ENCODE measurements at places on chromosomes 1 and 21.

- no peak for DNase-seq
Measured at GRCh38 chr1:23546897-23547584, 12.3 kb downstream of the ID3 start.

- DNase-seq = no peak
Measured at GRCh38 chr1:10651389-10651766, 145.1 kb downstream of the CASZ1 start.

DNA sequence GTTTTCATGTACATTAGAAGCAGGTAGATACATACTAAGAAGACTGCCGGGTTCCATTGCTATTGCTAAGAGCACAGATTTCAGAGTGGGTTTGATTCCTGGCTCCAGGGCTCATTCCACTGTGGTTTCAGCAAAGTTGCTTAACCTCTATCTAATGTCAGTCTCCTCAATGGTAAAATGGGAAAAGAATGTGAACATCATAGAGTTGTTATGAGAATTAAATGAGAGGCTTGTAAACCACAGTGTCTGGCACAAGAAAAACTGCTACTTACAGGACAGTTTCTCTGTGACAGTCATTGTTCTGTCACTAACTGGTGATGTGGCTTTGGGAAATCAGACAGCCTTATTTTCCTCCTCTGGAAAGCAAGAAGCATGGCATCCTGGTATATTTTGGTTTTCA is 10.7 kb upstream of the PLXNA2 start:
- DNase-seq = no peak

DNA sequence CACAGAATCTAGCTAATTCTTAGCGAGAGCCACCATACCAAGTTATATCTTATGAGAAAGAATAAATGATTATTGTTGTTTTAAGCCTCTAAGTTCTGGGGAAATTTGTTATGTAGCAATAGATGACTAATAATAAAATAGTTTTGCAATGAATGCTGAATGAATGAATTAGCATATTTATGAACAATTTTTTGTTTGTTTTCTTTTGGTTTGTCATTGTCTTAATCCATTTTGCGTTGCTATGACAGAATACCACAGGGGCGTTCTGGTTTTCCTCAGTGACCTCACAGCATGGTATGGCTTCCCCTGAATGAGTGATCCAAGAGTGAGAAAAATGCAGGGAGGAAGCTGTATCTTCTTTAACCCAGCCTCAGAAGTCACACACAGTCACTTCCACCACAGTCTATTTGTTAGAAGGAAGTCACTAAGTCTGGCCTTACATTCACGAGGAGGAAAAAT is 53.8 kb upstream of the HPDL start:
- no peak for DNase-seq

- DNase-seq = peak; percentile 38
Measured at GRCh38 chr1:22861764-22862440, 110.8 kb downstream of the LACTBL1 start.

DNA sequence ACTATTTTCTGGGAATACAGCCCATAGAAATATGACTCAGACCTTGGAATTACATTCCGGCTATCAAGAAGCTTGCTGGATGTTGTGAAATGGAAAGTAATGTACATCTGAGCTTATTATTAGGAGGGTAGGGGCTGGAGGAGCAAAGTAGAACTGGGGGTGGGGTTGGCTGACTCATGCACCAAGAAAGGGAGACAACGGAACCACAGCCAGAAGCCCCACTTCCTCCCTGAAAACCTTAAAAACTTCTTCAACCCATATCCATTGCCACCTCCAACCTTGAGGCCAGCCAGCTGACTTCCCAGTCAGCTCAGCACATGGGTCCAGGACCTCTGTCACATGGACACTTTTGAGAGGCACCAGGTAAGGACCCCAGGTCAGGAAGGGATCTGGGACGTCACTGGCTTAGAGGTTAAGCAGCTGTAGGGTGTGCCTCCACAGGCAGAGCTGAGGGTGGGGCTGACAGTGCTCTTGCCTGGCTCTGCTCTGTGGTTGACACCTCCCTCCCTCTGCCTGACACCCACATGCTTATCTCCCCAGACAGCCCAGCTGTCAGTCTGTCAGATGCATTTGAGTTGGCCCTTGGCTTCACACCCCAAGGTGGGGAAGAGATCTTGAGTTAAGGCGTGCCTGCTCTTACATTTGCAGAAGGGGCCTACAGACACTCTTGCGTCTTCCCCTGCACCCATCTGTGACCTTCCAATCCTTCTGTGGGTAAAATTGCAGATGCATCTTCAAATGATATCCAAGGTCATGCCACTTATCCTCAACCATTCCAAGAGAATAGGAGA is 5.7 kb upstream of the ZNF683 start:
- no peak for DNase-seq

DNA sequence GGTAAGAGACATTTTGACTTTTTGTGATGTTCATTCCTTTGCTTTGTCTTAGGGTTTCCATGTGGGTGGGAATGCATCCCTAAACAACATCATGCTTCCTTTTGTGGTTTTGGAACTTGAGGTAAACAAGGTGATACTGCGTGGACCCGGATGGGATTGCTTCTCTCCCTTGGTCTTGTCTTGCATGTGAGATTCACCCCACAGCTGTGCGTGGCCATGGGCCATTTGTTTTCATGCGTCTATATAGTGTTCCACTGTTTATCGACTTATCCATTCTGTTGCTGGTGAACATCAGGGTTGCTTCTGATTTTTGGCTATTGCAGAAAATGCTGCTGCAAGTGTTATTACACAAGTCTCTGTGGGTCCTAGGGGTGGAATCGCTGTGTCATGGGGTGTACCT is 21.1 kb downstream of the CRYAA start:
- DNase-seq = no peak

GRCh38 chr1:108847494-108847893 is 9.4 kb downstream of the AKNAD1 start:
- DNase-seq = no peak

- DNase-seq = no peak
Measured at GRCh38 chr1:192516776-192517297, 58.7 kb upstream of the RGS1 start.

- no peak for DNase-seq
Measured at GRCh38 chr21:41834926-41835663, 44.0 kb downstream of the PRDM15 start.

DNA sequence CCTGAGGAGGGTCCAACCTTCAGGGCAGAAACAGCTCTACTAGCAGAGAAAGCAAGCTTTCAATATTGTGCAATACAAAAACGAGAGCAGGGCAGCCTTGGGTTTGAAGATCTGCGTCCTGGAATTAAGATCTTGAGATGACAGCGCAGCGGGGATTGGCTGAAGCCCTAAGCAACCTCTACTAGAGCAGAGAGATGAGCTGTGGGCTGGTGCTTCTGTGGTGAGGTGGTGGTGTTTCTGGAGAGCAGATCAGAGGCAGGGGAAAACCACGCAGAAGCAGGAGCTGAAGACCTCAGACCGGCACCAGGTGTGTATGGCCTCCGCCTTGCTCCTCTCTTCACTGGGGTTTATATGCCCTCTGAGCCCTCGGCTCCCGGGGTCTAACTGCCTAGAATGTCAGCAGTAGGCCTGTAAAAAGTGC is 12.5 kb downstream of the TRAF3IP3 start:
- no peak for DNase-seq

GRCh38 chr21:17536381-17536780 is 23.5 kb downstream of the CXADR start:
- no peak for DNase-seq

- no peak for DNase-seq
Measured at GRCh38 chr1:191892716-191893115, 265.5 kb upstream of the RGS18 start.

GRCh38 chr1:185479796-185480195 is 162.8 kb upstream of the IVNS1ABP start:
- DNase-seq = no peak

All from uterus (tissue), 4 donors.